ENCODE measurements at places on chromosomes 3 and 15. TPM values are rescaled to one million over a fixed set of nuclear protein-coding genes. Genes with fewer than 3 reads are reported as not detected.

DRD3 gene
- not detected for total RNA-seq

GRCh38 chr3:45948311-45948781 is 5.1 kb downstream of the CXCR6 start:
- no peak overlapping the region for H3K27ac ChIP-seq
- DNase-seq = no peak
- peaks cover 13% of the 10 kb centered on the region for H3K36me3 ChIP-seq
- H3K27me3 ChIP-seq = no peaks in the 10 kb centered on the region
- no peak overlapping the region for H3K4me3 ChIP-seq

- DNase-seq = no peak
- H3K27me3 ChIP-seq = no peaks in the 10 kb centered on the region
- no peaks in the 10 kb centered on the region for H3K4me1 ChIP-seq
- H3K4me3 ChIP-seq = no peak overlapping the region
These were observed 160.1 kb downstream of the ARRDC4 start for GRCh38 chr15:98120561-98120960.

DNA sequence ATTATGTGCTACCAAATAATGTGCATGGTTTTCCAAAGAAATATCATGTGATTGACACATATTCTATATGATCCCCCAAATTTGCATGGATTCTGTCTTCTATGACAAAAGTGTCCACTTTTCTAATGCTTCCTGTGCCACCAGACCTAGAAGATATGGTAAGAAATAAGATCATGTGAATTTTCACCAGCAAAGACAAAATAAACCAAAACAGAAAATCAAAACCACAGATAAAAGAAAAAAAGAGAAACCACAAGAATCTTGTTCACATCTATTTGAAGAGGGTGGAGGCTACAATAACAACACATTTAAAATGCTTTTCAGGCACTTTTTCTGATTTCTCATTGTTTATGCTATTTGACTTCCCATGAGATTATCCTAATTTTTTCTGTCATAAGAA is 303.4 kb downstream of the DIPK2A start:
- no peaks in the 10 kb centered on the region for H3K27me3 ChIP-seq
- H3K4me3 ChIP-seq = no peak overlapping the region
- DNase-seq = no peak
- no peaks in the 10 kb centered on the region for H3K4me1 ChIP-seq
- no peak overlapping the region for H3K27ac ChIP-seq
- H3K36me3 ChIP-seq = no peaks in the 10 kb centered on the region

PPP1R14D gene
- 1.3 TPM for total RNA-seq

GRCh38 chr15:96720656-96721055 is 390.2 kb downstream of the NR2F2 start:
- no peak overlapping the region for H3K4me3 ChIP-seq
- H3K36me3 ChIP-seq = no peaks in the 10 kb centered on the region
- no peak overlapping the region for H3K27ac ChIP-seq
- H3K27me3 ChIP-seq = no peaks in the 10 kb centered on the region
- H3K4me1 ChIP-seq = no peaks in the 10 kb centered on the region

- H3K27ac ChIP-seq = peak overlapping the region; percentile 85
- no peaks in the 10 kb centered on the region for H3K36me3 ChIP-seq
- no peaks in the 10 kb centered on the region for H3K27me3 ChIP-seq
- no peak for DNase-seq
- peak overlapping the region; percentile 76 for H3K4me3 ChIP-seq
These were observed 408 bp downstream of the NICN1 start for GRCh38 chr3:49428752-49429080.

DNA sequence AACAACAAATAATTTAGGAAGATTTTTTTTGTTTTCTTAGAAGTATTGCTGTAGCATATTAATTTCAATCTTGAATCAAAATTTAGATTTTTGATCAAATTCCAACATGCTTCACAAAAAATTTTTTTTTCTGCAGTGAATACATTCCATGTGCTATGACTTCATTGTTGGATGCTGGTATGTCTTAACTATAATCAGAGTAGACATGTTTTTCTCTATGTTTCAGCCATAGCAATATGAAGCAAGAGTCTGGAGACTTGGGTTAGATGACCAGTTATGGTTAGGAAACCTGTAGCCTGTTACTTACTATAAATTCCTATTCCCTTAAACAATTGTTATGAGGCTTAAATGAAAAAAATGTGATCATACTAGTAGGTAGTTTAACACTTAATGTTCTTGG is 176.1 kb upstream of the CHL1 start:
- H3K27ac ChIP-seq = no peak overlapping the region
- H3K4me3 ChIP-seq = no peak overlapping the region
- no peak for DNase-seq
- no peaks in the 10 kb centered on the region for H3K27me3 ChIP-seq
- H3K36me3 ChIP-seq = no peaks in the 10 kb centered on the region

DNA sequence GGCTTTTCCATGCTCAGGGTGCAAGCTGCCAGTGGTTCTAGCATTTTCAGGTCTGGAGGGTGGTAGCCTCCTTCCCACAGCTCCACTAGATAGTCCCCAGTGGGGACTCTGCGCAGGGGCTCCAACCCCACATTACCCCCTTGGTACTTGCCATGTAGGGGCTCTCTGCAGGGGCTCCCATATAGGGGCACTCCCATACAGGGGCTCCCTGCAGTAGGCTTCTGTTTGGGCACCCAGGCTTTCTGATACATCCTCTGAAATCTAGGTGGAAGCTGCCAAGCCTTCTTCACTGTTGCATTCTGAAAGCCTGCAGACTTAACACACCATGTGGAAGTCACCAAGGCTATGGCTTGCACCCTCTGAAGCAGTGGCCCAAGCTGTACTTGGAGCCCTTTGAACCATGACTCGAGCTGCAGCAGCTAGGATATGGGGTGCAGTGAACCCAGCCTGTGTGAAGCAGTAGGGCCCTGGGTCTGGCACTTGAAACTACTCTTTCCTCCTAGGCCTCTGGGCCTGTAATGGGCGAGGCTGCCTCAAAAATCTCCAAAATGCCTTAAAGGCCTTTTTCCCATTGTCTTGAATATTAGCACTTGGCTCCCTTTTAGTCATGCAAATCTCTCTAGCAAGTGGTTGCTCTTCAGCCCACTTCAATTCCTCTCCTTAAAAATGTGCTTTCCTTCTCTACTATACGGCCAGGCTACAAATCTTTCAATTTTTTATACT is 96.4 kb downstream of the TPRA1 start:
- no peaks in the 10 kb centered on the region for H3K36me3 ChIP-seq
- no peak for DNase-seq
- no peaks in the 10 kb centered on the region for H3K27me3 ChIP-seq
- H3K4me1 ChIP-seq = no peaks in the 10 kb centered on the region
- H3K4me3 ChIP-seq = no peak overlapping the region
- no peak overlapping the region for H3K27ac ChIP-seq

CIAO2A gene
- total RNA-seq = 42.6 TPM

DNA sequence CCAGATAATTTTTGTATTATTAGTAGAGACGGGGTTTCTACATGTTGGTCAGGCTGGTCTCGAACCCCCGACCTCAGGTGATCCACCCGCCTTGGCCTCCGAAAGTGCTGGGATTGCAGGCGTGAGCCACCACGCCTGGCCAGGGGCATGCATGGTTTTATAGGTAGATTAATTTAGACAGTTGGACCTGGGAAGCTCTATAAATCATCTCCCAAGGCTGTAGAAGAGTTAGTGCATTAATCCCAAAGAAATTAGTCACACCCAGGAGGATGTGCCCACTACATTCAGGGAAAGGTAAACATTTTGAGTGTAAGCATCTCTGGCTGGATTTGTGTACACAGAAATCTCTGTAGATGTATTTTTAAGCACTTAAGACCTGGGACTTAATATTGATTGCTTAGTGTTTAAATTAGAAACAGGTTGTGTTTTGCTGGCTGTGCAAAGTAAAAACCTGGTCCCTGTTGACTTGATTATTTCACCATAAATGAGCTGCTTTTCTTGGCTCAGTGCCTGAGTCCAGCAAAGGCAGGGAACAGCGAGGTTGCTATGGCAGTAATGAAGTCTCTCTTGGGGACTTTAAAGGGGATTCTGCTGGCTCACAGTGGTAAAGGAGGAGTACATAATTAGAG is 19.2 kb downstream of the EXOSC7 start:
- H3K36me3 ChIP-seq = no peaks in the 10 kb centered on the region
- H3K4me1 ChIP-seq = no peaks in the 10 kb centered on the region
- no peaks in the 10 kb centered on the region for H3K27me3 ChIP-seq
- H3K4me3 ChIP-seq = no peak overlapping the region
- DNase-seq = no peak

DNA sequence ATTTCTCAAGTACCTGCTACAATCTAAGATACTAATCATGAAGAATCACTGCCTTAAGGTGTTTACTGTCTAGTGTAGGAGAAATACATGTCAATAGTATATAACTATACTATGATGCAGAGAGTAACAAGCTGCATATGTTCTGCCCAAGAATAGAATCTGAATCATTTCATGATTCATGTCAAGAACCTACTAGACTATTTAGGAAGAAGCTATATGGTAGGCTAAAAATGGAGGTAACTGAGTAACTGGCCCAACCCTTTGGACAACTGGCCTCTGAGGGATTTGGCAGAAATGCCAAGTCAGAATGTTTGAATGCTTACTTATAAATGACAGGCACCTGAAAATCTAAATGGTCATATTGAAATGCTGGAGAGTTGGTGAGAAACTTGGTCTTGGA is 59.9 kb upstream of the DGKG start:
- no peak for DNase-seq
- H3K4me3 ChIP-seq = no peak overlapping the region
- H3K27me3 ChIP-seq = no peaks in the 10 kb centered on the region
- H3K27ac ChIP-seq = no peak overlapping the region

DNA sequence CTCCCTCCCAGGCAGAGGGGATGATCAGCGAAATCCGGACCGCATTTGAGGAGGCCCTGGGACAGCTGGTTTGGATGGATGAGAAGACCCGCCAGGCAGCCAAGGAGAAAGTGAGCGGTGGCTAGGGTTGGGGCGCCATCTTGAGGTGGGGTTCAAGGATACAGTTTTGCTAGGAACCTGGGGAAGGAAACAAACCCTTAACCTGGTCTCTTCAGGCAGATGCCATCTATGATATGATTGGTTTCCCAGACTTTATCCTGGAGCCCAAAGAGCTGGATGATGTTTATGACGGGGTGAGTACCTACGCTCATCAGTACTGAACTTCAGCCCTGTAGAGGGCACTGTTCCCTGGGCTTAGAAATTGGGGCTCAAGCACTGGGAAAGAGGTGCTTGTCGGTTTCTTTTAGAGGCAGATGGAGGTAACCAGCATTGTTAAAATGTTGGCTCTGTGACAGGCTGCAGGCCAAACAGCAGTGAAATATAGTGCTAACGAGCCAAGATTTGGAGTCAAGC is 9.6 kb upstream of the PSMD2 start:
- H3K27me3 ChIP-seq = no peaks in the 10 kb centered on the region
- no peak for DNase-seq
- H3K4me3 ChIP-seq = no peak overlapping the region
- no peak overlapping the region for H3K27ac ChIP-seq
- no peaks in the 10 kb centered on the region for H3K36me3 ChIP-seq

KIF23 gene
- 1.6 TPM for total RNA-seq

DNA sequence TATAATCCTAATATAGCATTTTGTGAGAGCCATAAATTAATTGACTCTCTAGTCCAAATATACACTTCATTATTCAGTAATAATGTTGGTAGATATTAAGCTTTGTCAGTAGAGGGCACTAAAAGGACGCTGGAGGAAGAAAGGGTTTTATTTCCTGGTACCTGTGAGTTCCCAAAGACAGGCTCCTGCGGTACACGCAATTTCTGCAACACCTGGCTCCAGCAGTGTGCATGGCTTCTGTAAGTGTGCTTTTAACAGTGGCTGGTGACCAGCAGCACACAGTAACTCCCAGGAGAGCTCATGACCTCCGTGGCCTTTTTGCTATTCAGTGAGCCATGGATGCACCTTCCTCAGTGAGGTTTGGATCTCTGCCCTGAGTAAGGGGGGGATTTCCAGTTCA is 338.3 kb upstream of the ZNF385D start:
- no peaks in the 10 kb centered on the region for H3K4me1 ChIP-seq
- no peaks in the 10 kb centered on the region for H3K27me3 ChIP-seq

DNA sequence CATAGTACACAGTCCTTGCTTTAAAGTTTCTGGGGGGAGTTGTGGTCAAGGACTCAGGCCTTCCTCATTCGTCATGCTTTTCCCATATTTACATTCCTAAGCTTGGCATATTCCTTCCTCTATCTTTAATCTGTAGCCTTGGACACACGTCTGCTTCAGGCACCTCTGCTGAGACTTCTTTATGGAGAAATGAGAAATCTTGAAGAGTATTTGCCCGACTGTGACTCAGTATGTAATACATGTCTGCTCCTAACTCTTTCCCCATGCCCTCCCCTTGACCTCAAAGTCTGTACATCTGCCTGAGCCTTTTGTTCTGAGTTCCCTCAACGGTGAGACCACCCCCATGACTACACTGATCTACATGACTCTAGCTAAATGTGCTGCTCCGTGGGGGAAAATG is 246.1 kb downstream of the SI start:
- no peak for DNase-seq
- H3K27ac ChIP-seq = no peak overlapping the region
- no peak overlapping the region for H3K4me3 ChIP-seq
- no peaks in the 10 kb centered on the region for H3K27me3 ChIP-seq
- no peaks in the 10 kb centered on the region for H3K4me1 ChIP-seq
- H3K36me3 ChIP-seq = no peaks in the 10 kb centered on the region

DNA sequence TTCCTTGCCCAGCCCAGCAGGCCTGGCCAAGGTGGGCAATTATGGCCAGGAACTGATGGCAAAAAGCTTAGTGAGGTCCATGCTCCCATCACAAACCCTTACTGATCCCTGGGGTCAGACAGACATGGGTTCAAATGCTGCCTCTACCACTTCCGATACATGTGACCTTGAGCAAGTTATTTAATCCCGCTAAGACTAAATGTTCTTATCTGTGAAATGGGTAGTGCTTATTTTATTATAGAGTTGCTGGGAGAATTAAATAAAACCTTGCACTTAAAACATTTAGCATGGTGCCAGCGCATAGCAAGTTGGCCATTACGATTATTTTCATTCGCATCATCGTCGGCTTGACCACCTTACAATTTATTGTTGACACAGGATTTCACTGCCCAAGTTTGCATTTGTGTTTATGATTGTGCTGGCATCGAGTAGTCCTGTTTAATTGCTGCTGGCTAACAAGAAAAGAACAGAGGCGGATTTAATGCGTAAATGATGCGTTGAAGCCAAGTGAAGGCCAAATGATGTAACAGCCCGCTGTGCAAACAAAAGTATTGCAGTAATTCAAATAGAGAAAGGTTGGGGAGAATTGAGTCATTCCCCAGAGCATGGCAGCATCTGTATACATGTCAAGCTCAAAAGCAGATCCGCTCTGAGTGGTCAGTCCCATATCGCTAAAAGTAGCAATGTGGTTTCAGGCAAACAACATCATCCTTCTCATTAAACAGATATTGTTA is 7.3 kb upstream of the FURIN start:
- H3K27ac ChIP-seq = peak overlapping the region; percentile 34
- H3K4me3 ChIP-seq = no peak overlapping the region
- H3K36me3 ChIP-seq = no peaks in the 10 kb centered on the region
- H3K27me3 ChIP-seq = no peaks in the 10 kb centered on the region
- DNase-seq = no peak
- no peaks in the 10 kb centered on the region for H3K4me1 ChIP-seq

SAMMSON gene
- total RNA-seq = not detected

- H3K36me3 ChIP-seq = no peaks in the 10 kb centered on the region
- no peaks in the 10 kb centered on the region for H3K4me1 ChIP-seq
- no peak for DNase-seq
- H3K4me3 ChIP-seq = no peak overlapping the region
- no peak overlapping the region for H3K27ac ChIP-seq
- no peaks in the 10 kb centered on the region for H3K27me3 ChIP-seq
These were observed 89.6 kb upstream of the ARPP21 start for GRCh38 chr3:35549690-35550089.

GOLGA8J gene
- 0.44 TPM for total RNA-seq

SCAANT1 gene
- not detected for total RNA-seq
